LoVo (cell line): ENCODE measurements at places on chromosomes 4 and X.

GRCh38 chrX:2342874-2343273 lies 157.9 kb downstream of the DHRSX start:
- no peak for DNase-seq

GRCh38 chrX:99271641-99272040 lies 1138.4 kb downstream of the PCDH19 start:
- no peak for DNase-seq

DNA sequence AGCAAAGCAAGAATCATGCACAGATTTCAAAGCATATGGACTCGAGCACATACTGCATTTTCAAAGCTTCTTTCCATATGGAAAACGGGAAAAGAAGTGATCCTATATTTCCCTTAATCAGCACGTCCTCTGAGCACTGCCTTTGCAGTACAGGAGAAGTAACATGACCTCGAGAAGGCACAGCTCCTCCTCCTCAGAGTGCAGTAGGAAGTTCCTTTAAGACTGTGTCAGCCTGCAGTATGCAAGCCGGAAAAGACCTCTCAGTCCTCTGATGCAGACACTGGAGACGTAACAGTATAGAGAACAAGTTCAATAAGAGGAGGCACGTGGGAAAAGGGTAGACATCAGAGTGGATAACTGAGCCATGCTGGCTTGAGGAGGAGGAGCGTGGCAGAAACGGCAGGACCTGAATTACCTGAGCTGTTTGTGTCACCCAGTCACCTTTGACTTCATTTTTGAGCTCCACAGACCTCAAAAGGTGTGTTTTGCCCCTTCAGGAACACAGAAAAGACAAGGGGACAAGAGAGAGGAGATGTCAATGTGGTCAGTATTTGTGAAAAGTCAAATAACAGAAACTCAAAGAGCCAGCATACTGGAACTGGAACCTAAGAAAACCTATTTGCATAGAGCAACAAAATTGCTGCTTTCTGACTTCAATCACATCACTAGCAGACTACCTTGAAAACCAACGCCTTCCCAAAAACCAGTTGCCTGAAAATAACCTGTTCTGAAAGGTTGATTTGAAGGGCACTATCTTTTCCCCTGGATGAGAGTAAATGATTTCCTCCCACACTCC lies 20.8 kb downstream of the IRF2 start:
- DNase-seq = no peak

DNA sequence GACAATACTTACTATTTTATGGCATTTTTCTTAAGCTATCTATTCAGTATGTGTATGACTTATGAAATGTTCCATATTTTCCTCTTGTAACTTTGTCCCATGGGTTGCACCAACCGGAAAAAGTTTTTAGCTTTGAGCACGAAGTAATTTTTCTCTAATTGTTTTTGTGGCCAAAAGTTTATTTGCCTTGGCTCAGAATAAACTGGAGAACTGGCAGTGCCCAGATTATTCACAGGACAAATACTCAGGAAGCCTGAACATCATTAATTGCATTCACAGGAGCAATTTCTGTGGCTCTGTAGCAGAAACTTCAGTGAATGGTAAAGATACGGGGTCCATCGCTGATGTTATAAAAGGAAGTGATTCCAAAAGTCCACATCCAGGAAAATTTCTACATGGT lies 184.5 kb downstream of the ARHGAP10 start:
- no peak for DNase-seq

- DNase-seq = no peak
Measured at GRCh38 chr4:171812665-171813525, at the start of gene GALNTL6. GALNTL6 (plus strand) TSS chr4:171813404.

GRCh38 chr4:95596676-95597075 lies 47.9 kb upstream of the UNC5C start:
- DNase-seq = no peak

- no peak for DNase-seq
Measured at GRCh38 chr4:114472269-114473032, 126.2 kb upstream of the UGT8 start.

- DNase-seq = no peak
Measured at GRCh38 chr4:104490096-104490769, 4.5 kb downstream of the CXXC4 start.

GRCh38 chr4:40193578-40193977 lies 3.3 kb upstream of the RHOH start:
- DNase-seq = no peak

DNA sequence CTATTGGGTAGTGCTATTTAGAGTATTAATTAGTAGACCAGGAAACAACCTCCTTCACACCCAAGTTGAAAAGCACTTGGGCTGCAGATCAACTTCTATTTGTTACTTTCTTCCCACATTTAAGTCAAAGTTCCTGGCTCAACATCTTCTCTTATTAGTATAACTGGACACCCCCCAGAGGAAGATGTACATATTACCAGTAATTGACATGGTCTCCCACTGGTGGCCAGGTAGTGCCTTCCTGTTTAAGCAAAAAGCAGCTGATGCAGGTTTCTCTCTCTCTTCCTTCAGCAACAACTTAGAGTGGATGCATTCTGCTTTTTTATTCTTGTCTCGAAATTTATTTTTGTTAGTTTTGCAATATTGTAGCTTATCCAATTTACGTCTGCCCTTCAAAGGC lies 438.1 kb downstream of the GBA3 start:
- DNase-seq = no peak

- no peak for DNase-seq
Measured at GRCh38 chrX:112223391-112223790, 140.8 kb upstream of the TRPC5 start.

DNA sequence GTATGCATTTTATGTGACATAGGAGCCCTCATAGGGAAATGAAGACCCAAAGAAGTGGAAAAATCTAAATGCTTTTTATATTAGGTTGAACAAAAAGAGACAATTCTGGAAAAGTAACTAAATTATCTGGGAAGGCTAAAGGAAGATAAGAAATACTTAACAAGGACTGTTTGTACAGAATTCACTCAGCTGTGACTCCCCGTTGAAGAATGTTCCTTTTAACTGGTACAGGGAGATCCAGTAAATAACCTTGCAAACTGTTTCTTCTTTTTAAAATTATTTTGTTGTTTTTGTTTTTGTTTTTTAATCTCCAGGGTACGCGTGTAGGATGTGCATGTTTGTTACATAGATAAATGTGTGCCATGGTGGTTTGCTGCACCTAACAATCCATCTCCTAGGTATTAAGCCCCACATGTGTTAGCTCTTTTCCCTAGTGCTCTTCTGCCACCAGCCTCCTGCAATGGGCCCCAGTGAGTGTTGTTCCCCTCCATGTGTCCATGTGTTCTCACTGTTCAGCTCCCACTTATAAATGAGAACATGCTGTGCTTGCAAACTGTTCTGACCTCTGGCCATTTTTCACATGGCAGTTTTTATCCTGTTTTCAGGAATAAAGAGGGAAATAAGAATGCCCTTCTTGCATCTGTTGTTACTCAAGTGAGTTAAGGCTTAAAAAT lies 81.7 kb downstream of the PWWP3B start:
- no peak for DNase-seq

GRCh38 chrX:39418731-39419638 lies 617.7 kb downstream of the MID1IP1 start:
- no peak for DNase-seq

GRCh38 chrX:97311066-97311778 lies 427.5 kb downstream of the RPA4 start:
- DNase-seq = no peak

DNA sequence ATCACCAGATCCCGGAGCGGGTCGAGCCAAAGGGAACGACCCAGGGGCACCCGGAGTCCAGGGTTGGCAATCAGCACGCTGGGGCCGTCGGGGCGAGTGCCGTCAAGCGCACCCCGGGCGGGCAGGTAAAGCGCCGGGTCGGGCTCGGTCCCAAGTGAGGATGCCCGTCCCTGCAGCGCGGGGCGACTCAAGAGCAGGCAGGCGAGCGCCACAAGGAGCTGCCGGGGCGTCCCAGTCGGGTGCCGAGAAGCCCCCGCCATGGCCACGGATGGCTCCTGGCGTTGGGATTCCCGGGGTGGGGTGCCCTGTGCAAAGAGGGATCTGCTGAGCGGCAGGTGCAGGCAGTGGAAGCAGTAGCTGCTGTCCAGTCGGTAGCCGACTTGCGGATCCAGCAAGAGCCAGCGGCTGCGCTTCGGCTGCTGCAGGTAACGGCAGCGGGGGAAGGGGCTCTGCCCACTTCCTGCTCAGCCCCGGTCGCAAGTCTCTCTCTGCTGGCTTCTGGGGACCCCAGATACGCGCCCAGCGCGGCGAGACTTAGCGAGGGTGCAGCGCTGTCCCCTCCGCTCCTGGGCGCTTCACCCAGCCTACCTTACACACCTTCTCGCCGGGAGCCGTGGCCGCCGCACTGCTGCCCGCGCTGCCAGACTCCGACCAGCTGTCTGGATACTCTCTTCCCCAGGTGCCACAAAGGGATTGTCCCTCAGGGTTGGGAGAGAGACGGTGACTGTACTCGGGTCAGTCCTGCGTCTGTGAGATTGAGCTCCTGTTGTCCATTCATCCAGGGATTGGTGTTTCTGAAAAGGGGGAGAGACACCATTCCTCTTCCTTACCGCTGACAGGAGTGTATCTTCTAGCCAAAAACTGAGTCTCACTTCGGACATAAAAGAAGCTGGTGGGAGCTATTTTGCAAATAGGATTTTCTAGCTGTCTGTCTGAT lies at the start of gene FREM3:
FREM3 (minus strand) TSS at position 260 of the 937 bp plus-strand sequence; CDS start at position 260, 0 bp downstream.
- DNase-seq = no peak

GRCh38 chr4:42149004-42149403 lies 3.5 kb downstream of the BEND4 start:
- DNase-seq = no peak

DNA sequence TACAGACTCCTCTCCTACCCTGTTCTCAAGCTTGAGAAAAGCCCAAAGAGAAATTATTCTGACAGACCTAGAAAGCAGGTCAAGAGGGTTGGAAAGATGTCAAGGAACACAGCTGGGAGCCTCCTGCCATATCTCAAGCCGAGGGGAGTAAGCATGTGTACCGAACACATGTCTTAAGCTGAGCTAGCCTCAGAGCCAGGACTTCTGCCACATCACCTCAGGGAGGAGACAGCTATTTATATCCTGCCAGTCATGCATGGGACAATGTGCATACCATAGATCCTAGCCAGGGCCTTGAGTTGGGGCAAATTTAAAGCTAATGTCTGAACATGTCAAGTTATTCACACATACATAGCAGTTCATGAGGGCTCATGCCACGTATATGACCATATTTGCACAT lies 11.8 kb downstream of the TMEM31 start:
- no peak for DNase-seq

GRCh38 chr4:11565899-11566298 lies 137.2 kb upstream of the HS3ST1 start:
- no peak for DNase-seq

GRCh38 chr4:166913926-166914325 lies 320.4 kb downstream of the SPOCK3 start:
- no peak for DNase-seq

DNA sequence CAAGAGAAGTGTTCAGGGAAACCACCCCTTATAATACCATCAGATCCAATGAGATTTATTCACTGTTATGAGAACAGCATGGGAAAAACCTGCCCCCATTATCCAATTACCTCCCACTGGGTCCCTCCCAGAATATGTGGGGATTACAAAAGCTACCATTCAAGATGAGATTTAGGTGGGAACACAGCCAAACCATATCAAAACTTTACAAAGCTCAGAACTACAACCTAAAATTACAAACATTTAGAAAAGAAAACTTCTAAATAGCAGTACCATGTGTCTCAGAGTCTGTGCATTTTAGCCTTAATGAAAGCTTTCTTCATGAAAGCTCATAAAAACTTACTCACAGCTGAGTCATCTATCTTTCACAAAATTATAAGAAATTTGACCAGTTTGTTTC lies 1442.8 kb upstream of the PCDH7 start:
- no peak for DNase-seq

DNA sequence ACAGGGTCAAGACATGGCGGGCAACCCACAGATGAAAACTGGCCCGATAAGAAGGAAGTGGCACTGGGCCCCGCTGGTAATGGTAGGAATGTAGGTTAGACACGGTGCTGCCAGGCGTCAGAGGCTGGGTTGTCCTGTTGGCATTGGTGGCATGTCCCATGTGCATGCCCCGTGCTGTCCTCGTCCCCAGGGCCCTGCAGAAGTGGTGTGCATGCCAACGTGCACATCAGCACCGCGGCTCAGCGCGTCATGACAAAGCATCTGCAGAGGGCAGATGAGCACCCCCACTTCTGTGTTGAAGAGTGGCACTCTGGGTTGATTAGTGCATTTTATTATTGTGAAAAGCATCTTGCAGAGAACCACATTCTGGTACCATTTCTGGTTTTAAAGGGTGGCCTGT lies 35.6 kb downstream of the NELFA start:
- no peak for DNase-seq

DNA sequence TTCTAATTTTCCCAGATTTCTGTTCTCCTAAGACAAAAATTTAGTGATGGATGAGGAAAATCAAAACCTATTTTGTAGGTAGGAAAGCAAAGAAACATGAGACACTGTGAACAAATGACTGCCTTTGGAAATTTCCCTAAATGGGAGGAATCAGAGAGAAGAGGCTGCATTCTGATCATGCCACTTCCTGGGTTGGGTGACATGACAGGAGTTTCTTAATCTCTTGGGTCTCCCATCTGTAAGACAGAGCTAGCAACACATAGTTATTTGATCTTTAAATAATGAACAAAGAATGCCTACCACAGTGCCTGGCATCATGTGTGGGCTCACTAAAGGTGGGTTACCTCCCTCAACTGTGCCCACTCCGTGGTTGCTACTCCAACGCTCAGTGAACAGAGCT lies 57.1 kb downstream of the CCDC149 start:
- DNase-seq = no peak

GRCh38 chrX:106698693-106699092 lies 27.8 kb upstream of the RNF128 start:
- no peak for DNase-seq

DNA sequence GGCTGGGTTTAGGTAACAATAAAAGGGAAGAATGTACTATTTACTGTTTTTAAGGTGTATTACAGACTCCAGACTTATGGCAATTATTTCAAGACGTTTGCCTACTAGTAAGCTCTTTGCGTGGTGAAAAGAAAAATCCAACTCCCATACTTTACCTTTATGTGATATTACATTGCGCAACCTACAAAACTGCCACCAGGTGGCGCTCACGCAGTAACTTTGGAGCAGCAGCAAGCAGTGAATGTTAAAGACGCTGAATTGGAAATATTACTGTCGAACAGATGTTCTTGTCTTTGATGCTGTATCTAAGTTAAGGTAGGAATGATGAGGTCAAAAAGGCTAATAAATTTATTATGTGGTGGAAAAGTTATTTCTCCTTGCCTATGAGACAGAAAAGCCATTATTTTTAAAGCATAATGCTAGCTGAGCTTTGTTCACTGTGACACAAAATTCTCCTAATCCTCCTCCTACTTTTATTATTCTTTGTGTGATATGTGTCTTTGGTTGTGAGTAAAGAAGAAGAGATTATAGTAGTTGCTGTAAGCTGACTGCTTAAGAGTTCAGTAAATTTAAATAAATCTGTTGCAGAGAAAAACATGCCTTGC lies 1099.8 kb upstream of the TENM3 start:
- peak; percentile 69 for DNase-seq
